ENCODE measurements at places on chromosomes 7 and 10.

GRCh38 chr10:133251388-133252222, 13.9 kb downstream of the VENTX start:
- DNase-seq: no peak

DNA sequence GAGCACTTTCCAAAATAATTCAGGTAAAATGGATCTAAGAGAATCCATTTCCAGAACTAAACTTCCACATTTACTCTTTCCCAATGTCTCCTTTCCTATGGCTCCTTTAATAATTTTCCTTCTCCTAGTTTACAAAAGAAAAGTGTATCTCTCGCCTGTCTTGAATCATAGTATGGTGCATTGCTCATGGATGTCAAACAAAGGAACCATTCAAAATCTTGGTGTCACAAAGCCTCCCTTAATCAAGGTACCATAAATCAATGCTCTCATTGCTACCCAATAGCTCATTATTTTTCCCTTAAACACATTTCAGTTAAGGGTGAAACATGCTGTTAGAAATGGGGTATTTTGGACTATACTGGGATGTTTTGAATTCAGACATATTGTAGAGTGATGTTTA, 57.6 kb upstream of the KCNMA1 start:
- DNase-seq: no peak

GRCh38 chr7:82961240-82961639, 201.4 kb downstream of the PCLO start:
- no peak for DNase-seq

GRCh38 chr10:110666673-110667072, 22.5 kb downstream of the RBM20 start:
- DNase-seq: no peak

DNA sequence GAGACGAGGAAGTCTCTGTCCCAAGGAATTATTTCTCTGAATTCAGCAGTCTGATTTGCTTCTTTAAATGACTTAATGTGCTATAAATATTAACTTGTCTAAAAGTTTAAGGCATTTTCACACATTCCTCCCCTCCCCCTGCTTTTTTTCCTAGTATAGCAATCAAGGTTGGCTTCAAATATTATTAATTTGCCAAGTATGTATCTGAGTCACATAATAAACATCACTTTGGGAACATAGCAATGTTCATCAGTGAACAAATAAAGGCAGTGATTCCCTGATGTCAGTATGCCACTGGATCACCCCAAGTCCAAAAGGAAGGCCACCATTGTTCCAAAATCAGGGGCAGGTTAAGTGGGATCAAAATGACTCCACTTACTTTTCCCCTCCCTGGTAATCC, 40.5 kb downstream of the PDE6C start:
- DNase-seq: no peak

GRCh38 chr7:437329-438251, 82.1 kb downstream of the PDGFA start:
- DNase-seq: no peak

GRCh38 chr10:6823770-6824169, 243.7 kb upstream of the PRKCQ start:
- no peak for DNase-seq

GRCh38 chr7:124689523-124689922, 76.1 kb downstream of the GPR37 start:
- DNase-seq: no peak

GRCh38 chr7:815284-816216, 16.7 kb upstream of the SUN1 start:
- no peak for DNase-seq

DNA sequence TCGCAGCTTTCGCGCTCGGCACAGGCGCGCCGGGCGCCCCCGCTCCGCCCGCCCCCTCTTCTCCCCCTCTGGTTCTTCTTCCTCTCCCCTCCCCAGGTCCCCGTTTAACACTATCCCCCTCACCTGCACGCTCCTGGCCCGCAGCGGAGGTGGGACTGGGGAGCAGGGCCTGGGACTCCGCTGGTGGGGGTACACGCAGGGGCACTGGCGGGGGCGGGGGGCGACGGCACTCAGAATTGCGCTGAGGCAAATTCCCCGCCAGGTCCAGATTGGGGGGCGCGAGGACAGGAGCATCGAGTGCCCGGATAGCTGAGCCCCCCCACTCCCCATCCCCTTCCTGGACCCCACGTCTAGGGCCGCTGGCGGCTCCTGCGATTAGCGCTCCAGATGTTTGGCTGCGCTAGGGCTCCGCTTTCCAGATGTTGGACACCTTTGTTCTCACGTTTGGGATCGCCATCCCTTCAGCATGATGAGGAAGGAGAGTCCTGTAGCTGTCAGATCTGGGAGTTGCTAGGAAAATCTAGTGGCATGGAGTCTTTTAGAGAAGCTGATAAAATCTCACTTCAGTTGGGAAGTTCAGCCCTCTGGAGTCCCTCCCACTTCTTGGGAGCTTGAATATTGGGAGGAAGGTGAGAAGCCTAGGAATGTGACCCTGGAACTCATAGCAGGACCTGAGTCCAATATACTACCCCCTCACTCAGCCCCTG, 31.4 kb upstream of the PAX2 start:
- DNase-seq: no peak

GRCh38 chr7:47498229-47499056, 83.5 kb downstream of the TNS3 start:
- no peak for DNase-seq

DNA sequence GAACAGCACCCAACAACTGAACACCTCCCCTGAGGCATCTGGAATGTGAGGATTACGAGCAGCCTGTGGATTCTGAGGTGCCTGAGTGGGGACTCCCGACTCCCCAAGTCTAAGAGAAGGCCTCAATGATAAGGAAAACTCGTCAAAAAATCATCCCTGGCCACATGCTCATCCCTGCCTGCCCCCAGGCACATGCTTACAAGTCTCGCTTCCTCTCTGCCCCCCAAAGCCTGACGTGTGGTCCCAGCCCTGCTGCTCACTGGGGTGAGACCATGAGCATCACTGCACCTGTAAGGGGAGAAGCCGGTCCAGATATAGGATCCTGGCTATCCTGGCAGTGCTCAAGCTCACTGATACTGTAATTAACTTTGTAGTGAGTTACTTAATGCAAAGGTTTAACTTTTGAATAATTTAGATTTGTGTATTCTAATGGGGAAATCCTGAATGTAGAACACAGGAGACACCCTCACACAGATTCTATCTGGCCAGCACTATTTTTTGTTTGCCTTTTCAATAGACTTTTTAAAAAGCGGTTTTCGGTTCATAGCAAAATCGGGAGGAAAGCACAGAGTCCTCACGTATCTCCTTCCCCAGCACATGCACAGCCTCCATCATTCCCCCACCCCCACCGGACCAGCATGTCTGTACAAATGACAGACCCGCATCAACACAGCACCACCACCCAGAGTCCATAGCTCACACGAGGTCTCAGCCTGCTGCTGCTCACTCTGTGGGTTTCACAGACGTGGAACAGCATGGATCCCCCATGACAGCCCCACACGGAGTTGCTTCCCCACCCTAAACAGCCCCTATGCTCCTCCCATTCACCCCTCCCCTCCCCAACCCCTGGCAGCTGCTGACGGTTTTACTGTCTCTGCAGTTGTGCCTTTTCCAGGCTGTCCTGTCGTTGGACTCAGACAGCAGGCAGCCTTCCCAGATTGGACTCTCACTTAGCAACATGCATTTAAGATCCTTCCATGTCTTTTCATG, 167.9 kb downstream of the DIP2C start:
- no peak for DNase-seq

DNA sequence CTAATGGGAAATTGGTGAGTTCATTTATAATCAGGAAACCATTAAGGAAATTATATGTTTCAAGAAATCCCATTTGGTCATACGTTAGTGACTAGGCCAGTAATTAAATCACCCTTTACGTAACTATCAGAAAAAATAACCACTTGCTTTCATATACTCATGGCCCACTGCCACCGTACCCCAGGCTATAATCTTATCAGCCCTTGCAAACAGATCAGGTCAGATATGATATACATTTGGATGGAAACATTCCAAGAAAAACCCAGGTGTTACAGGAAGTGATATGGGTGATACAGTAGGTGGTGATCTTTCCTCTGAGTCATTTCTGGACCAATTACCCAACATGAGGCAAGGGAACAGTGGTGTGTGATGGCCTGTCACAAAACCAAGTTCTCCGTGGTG, 481.0 kb upstream of the SEMA3A start:
- DNase-seq: no peak

GRCh38 chr7:53900856-53901528, 641.2 kb upstream of the VSTM2A start:
- no peak for DNase-seq

GRCh38 chr7:67463316-67463715, 466.7 kb downstream of the TYW1 start:
- DNase-seq: no peak

- no peak for DNase-seq
Observed at GRCh38 chr7:137932881-137933269, 69.0 kb downstream of the CREB3L2 start.

GRCh38 chr10:121709675-121710073, 111.4 kb upstream of the FGFR2 start:
- no peak for DNase-seq

GRCh38 chr10:44398271-44398670, 13.4 kb upstream of the CXCL12 start:
- no peak for DNase-seq

GRCh38 chr10:13224210-13224995, 9.8 kb downstream of the UCMA start:
- no peak for DNase-seq

DNA sequence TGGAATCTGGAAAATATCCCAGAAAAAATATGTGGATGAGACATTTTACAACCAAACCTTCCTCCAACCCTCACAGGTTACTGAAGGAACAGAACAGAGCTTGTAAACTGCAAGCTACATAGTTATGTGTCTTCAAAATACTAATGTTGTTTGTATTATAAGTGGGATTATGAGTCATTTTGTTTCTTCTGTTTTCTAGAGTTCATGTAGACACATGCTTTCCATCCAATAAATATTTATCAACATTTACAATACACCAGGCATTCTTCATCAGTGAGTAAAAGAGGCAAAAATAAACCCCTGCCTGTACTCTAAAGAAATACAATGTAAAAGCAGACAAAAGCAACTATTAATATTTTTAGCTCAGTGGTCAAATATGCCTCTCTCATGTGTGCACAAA, 38.0 kb upstream of the TES start:
- DNase-seq: no peak

- no peak for DNase-seq
Observed at GRCh38 chr7:38973760-38974159, 3.9 kb upstream of the POU6F2 start.

DNA sequence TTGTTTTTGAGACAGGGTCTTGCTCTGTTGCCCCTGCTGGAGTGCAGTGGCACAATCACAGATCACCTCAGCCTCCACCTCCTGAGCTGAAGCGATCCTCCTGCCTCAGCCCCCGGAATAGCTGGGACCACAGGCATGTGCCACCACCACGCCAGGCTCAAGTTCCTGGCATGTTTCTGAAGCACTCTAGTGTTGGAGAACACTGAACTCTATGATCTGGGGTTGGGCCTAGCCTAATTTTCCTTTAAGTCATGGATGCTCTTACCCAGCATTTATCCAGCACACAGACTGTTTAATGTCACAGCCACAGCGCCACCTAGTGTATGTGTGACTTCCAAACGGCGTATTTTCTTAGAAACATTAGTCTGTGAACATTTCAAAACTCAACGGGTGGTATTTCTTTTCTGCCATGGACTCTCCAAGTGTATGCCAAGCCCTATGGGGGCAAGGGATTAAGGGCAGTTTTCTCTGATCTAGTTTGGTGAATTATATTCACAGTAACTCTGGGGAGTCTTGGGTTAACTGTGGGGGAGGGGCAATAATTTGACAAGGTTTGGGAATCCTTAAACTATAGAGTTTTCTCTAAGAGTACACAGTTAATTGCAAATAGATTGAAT, 91.8 kb downstream of the CREM start:
- DNase-seq: peak; percentile 83

GRCh38 chr10:60747817-60748469, 30.3 kb upstream of the CDK1 start:
- DNase-seq: no peak

- DNase-seq: no peak
Observed at GRCh38 chr7:29482056-29482455, 81.6 kb upstream of the PRR15 start.

DNA sequence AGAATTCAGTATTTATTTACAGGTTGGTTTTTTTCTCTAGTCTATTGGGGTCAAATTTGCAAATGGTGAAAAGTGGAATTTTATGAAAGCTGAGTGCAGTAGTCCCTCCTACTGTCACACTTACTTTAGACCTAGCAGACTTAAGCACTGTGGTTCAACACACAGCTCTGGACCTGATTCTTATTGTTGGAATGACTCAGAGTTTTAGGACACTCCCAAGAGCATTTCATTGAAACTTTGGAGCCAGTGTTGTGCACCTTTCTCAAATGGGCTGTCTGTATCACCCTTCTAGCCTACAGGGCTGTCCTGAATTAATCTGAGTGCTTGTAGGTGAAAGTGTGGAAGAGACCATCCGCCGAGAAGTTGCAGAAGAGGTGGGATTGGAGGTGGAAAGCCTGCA, 16.1 kb downstream of the NUDT13 start:
- DNase-seq: no peak

DNA sequence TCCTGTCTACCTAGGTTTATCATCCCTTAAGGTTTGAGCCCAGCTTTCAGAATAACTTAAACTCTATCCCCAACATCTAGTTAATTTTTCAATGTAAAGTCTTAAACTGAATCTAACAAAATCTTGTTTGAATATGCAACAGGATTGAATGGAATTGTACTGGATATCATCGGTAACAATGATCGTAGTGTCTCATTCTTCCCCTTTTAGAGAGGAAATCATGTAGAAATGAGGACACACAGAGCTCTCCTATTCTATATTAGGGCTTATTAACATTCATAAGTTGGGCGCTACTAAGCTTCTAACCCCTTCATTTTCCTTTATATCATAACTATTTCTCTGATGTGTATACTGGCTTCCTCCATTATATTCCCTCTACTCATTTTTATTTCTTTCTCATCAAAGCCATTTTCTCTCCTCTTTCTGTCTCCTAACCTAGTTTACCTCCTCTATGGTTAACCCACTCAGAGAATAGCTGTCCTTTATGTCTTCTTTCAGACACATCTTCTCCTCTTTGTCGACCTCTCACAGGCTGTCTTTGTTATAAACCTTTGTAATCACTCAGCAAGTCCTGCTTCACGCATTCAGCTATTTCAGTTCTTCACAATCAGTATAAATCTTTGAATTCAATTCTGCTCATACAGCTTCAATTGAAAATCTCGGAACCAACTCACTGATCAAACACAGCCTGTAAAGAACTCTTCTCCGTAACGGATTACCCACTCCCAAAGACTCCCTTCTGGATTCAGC, 1019.0 kb upstream of the C7orf33 start:
- no peak for DNase-seq

- DNase-seq: no peak
Observed at GRCh38 chr10:86486856-86487255, 34.7 kb downstream of the WAPL start.

DNA sequence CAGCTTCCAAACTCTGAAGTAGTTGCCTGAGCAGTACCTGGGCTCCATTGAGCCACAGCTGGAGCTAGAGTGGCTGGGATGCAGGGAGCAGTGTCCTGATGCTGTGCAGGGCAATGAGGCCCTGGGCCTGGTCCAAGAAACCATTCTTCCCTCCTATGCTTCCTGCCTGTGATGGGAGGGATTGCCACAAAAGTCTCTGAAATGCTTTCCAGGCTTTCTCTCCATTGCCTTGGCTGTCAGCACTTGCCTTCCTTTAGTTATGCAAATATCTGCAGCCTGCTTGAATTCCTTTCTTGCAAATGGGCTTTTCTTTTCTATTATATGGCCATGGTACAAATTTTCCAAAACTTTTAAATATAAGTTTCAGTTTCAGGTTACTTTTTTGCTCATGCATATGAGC, 972.2 kb upstream of the MBL2 start:
- no peak for DNase-seq
